ENCODE measurements at places on chromosomes 5 and 9.

GRCh38 chr5:157186309-157187045 is 5.8 kb downstream of the ITK start:
- DNase-seq, result no peak
- no peaks in the 10 kb centered on the region for H3K36me3 ChIP-seq
- no peaks in the 10 kb centered on the region for H3K4me1 ChIP-seq

DNA sequence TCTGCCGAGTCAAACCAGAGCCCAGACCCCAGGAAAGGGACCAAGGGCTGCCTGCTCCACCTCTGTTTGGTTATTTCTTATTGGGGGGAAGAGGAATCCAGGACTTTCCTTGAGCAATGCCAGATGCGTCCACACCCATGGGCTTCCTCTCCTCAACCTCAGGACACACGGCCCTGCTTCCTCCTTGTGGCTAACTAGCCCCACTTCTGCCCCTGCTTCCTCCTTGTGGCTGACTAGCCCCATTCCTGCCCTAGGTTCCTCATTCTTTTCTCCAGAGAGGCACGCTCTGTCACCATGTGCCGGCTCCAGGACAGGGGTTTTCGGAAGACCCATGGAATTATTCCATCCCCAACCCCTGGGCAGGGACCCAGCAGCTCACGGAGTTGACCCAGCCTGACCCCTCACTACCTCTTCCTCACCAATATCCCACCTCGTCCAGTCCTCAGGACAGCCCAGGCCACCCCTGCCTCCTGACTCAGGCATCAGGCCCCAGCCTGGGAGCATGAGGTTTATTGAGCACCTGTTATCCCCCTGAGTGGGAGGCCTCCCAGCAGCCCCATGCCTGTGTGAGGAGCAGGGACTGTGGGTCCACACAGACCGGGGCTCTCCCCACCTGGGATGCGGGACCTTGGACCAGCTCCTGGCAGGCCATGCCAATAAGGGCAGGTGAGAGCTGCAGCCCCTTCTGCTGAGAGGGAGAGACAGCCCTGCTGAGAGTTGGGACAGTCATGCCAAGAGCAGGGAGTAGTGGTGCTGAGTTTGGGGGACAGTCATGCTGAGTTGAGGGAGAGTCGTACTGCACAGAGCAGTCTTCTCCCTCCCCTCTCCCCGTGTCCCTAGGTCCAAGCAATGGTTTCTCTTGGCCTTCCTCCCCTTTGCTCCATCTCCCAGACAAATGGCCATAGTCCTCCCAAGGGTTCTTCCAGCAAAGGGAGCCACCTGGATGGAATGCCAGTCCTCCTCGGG is 11.8 kb upstream of the FCN1 start:
- no peaks in the 10 kb centered on the region for H3K27me3 ChIP-seq
- no peak for DNase-seq
- no peaks in the 10 kb centered on the region for H3K4me1 ChIP-seq
- H3K36me3 ChIP-seq, result no peaks in the 10 kb centered on the region
- no peak overlapping the region for H3K4me3 ChIP-seq

DNA sequence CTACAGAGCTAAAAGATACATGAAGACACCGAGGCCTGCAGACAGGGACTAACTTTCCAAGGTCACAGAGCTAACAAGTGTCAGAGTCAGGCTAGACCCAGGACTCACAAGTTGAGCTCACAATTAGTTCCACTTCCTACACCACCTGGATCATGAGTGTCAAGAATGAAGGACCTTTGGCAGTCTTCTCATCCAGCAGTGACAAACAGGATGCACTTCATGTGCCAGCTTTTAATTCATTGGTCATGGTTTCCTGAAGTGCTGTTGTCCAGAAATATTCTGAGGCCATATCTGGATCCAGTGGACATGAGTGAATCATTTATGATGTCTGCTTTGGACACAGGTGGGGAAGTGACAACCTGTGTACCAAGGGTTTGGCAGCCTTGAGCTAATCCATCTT is 77.4 kb downstream of the KCNIP1 start:
- no peak overlapping the region for H3K27ac ChIP-seq
- no peak for DNase-seq
- H3K4me1 ChIP-seq, result no peaks in the 10 kb centered on the region
- no peaks in the 10 kb centered on the region for H3K27me3 ChIP-seq

DNA sequence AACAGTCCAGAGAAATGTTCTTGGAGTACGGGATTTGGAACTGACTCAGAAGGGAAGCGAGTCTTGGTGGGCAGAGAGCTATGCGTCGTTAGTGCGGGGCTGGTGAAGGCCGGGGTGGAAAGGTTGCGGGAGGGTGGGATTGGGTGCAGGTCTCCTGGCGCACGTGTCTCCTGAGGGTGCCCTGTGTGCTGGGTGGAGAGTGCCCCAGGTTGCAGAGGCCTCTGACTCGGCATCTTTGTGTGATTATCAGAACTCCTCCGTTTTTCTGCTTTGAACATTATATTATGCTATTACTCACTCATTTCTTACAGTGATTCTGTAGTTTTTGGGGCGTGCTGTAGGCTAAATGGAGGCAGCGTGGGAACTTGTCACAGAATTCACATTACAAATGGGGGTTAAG is 11.4 kb downstream of the CEP72 start:
- no peak overlapping the region for H3K27ac ChIP-seq
- H3K27me3 ChIP-seq, result no peaks in the 10 kb centered on the region
- no peak for DNase-seq
- H3K36me3 ChIP-seq, result peaks cover 75% of the 10 kb centered on the region

GRCh38 chr9:100473276-100474081 is 530 bp downstream of the TMEFF1 start:
- H3K27me3 ChIP-seq, result no peaks in the 10 kb centered on the region
- peaks cover 9% of the 10 kb centered on the region for H3K4me1 ChIP-seq
- no peak overlapping the region for H3K27ac ChIP-seq
- no peaks in the 10 kb centered on the region for H3K36me3 ChIP-seq

GRCh38 chr9:27671636-27672035 is 98.4 kb upstream of the C9orf72 start:
- H3K27ac ChIP-seq, result no peak overlapping the region
- DNase-seq, result no peak
- no peak overlapping the region for H3K4me3 ChIP-seq
- no peaks in the 10 kb centered on the region for H3K27me3 ChIP-seq

- H3K4me1 ChIP-seq, result no peaks in the 10 kb centered on the region
- H3K27me3 ChIP-seq, result no peaks in the 10 kb centered on the region
- no peak overlapping the region for H3K4me3 ChIP-seq
- H3K36me3 ChIP-seq, result no peaks in the 10 kb centered on the region
- H3K27ac ChIP-seq, result no peak overlapping the region
- no peak for DNase-seq
These were observed 1.5 kb downstream of the CSF2 start for GRCh38 chr5:132074772-132075718.

GRCh38 chr5:115098041-115098702 is 71.5 kb downstream of the TRIM36 start:
- peaks cover 15% of the 10 kb centered on the region for H3K4me1 ChIP-seq
- no peaks in the 10 kb centered on the region for H3K36me3 ChIP-seq
- no peaks in the 10 kb centered on the region for H3K27me3 ChIP-seq
- H3K4me3 ChIP-seq, result no peak overlapping the region

DNA sequence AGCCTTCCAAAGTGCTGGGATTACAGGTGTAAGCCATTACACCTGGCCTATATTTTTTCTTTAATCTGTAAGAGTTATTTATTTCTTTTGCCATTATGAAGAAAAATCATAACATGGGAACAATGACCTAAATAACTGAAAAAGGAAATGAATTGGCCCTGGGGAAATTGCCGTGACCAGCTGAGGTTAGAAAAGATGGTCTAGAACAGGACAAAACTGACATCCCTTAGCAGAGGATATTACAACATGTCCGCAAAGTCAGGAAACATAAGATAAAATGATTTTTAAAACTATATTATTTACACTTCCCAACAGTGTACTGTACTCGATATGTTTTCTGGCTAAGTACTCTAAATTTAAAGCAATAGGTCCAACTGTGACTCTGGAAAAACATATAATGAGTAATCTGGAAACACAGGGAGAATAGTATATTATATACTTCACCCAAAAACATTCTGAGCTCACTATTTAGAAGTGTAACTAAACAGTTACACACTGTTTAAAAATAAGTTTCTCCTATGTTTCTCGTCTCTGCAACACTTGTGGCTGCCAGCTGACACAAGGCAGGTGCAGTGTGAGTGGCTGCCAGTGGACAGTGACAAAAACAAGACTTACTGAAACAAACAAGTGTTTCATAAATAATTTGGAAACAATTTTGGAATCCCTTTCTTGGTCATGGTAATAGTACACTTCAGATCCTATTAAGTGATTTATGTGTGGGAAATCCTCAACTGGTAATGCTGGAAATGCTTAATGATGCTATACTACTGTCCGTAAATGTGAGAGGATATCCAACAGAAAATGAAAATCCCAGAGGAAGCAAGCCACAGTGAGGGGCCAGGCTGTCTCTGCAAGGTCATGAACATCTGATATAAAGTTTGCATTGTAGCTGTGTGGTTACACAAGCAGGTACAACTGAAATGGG is 69.1 kb downstream of the C9orf85 start:
- no peaks in the 10 kb centered on the region for H3K4me1 ChIP-seq
- DNase-seq, result no peak
- no peak overlapping the region for H3K27ac ChIP-seq
- no peaks in the 10 kb centered on the region for H3K36me3 ChIP-seq
- no peak overlapping the region for H3K4me3 ChIP-seq
- H3K27me3 ChIP-seq, result no peaks in the 10 kb centered on the region

Data from esophagus squamous epithelium (tissue), 5 donors.